ENCODE measurements at places on chromosomes 11 and 22.

DNA sequence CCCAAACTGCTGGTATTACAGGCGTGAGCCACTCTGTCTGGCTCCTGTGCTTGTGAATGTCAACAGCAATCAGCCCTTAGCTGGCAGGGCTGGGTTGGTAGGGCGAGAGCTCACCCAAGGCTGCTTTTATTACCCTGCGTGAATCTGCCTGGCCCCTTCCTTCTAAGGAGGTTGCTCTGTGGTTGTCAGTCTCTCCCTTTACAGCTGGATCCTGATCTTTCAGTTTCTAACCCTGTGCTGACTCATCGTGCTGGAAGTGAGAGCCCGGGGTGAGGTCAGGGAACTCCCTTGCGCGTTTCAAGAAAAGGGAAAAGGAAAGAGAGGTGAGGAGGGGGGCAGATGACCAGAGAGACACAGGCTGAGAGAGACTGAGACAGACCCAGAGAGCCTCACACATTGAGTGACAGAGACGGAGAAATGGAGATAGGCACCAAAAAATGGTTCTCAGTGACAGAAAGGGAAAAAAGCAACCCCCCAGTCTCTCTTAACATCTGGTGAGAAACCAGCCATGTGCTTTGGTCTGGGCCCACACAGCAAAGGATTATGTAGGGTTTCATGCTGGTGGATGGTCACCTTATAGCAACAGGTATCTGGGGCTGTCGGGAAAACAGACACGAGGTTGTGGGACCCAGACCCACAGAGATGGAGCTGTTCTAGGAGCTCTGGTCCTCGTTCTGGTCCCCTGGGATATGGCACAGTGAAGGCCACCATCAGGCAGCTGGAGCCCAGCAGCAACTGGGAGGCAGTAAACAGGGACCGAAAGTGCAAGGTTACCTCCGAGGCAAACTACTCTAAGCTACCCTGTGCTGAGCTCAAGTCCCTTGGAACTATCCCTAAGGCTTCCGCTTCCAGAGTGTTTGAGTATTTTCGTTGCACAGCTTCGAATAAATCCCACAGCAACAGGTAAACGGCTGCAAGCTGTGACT is 2.5 kb downstream of the TCN2 start:
- peak; percentile 86 for DNase-seq

GRCh38 chr11:78049348-78049747 is 14.3 kb upstream of the THRSP start:
- no peak for DNase-seq

DNA sequence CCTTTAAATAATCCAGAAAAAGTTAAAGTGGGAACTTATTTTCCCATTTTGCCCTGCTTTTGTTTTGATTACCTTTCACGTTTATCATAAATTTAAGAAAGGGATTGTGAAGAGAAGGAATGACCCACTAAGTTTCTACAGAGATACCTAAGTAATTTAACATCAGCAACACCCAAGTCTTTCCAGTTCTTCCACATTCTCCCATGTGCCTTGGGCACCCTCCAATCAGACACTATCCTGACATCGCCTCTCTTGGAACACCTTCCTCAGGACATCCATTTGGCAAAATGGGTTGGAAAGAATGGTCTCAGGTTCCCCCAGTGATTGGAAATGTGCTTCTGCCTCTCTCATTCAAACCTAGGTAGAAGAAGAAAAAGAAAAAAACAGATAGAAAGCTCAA is 6.3 kb downstream of the BBOX1 start:
- DNase-seq, result no peak

GRCh38 chr22:32799496-32799895 is 2.0 kb upstream of the TIMP3 start:
- no peak for DNase-seq

DNA sequence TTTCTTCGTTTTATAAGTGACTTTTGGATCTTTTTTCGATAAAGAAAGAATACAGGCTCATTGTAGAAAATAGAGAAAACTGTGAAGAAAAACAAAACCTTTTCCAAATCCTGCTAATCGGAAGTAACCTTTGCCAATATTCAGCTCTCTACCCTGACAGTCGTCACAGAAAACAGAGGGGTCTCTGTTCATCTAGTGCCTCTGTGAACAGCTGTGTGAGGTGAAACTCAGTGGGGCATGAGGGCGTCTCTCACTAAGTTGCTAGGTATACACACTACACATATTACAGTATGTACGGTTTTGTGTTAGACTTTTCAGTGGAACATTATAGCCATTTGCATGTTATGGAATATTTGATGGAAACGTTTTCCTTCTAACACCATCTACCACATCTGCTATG is 39.4 kb downstream of the DHCR7 start:
- DNase-seq, result no peak

- no peak for DNase-seq
Observed at GRCh38 chr11:75324189-75324588, 27.3 kb downstream of the ARRB1 start.

DNA sequence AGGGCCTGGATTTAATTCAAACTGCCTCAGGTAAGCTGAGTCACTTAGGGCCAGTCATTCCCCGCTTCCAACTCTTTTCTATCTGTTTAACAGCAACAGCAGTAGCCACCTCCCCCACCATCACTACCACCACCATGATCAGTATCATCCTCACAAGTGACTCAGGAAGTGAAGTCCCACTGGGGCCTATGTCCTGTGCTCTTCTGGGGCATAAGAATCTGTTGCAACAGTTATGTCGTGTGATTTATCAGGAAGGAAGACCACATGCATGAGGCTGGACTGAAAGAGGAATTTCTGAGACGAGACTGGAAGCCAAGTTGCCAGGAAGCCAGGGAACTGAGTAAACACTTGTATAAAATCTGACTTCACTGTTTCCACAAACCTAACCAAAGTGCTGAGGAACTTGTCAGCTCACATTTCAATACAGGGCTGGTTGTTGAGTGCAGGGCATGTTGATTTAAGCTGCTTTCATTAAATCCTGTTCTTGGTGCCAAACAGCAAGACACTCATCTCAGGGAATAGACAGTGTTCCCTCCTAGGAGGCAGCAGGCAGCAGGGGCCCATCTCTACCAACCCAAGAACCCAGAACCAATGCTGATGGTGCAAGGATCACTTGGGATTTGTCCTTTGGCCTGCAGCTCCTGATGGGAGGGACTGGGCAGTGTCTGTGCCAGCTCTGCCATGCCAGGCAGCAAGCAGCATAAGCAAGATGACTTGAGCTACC is 226.7 kb upstream of the NARS2 start:
- peak; percentile 49 for DNase-seq

DNA sequence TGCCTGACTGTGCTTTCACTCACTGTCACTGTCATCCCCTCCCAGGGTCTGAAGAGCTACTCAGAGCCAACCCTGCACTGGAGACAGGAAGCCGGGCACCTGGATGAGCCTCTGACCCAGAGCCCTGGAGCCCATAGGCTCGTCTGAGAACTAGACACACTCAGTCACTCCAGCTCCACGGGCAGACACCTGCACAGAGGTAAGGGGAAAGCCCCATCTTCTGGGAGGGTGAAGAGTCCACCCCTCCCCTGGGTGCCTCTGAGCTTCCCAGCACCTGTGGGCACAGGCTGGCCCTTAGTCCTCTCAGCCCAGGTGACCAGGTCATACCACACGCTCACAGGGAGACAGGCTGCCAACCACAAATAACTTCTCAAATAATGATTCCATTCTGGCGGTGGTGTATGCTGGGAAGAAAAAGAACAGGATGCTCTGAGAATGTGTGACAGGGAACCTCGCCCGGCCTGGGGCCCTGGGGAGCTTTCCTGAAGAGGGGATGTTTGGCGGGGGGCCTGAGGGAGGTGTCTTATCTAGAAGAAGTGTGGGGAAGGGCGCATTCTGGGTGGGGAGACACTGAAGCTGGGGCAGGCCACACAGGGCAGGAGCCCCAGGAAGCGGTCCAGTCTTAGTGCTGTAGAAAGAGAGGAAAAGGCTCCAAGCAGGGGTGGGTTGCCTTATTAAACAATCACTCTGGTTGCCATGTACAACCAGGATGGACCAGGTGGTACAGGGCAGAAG is 5.3 kb downstream of the CCDC157 start:
- DNase-seq, result no peak

DNA sequence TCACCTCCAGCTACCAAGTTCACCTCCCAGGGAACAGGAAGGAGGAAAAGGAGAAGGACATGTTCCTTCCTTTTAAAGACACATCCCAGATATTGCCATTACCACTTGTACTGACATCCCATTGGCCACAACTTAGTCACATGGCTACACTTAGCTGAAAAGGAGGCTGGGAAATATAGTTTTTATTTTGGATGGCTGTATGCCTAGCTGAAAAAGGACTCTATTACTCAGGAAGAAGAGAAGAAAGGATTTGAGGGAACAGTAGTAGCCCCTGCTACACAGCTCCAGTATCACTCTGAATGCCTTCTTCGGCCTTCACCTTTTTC is 2.1 kb upstream of the APOA5 start:
- peak; percentile 17 for DNase-seq
